Left renal pelvis (tissue), 4 donors: ENCODE measurements at places on chromosomes 7 and 10. TPM values are rescaled to one million over a fixed set of nuclear protein-coding genes. Genes with fewer than 3 reads are reported as not detected.

KIF11 gene
- 33.9 TPM for polyA plus RNA-seq

TAS2R5 gene
- 1.7 TPM for polyA plus RNA-seq

LDB3 gene
- polyA plus RNA-seq = 0.87 TPM

DBNL gene
- 68.6 TPM for polyA plus RNA-seq

MYO3A gene
- polyA plus RNA-seq = 10.0 TPM

SLC16A12 gene
- polyA plus RNA-seq = 30.8 TPM
